ENCODE measurements at places on chromosomes 3 and 15.

GRCh38 chr15:66108483-66109265 lies 144.9 kb downstream of the MEGF11 start:
- DNase-seq: no peak

DNA sequence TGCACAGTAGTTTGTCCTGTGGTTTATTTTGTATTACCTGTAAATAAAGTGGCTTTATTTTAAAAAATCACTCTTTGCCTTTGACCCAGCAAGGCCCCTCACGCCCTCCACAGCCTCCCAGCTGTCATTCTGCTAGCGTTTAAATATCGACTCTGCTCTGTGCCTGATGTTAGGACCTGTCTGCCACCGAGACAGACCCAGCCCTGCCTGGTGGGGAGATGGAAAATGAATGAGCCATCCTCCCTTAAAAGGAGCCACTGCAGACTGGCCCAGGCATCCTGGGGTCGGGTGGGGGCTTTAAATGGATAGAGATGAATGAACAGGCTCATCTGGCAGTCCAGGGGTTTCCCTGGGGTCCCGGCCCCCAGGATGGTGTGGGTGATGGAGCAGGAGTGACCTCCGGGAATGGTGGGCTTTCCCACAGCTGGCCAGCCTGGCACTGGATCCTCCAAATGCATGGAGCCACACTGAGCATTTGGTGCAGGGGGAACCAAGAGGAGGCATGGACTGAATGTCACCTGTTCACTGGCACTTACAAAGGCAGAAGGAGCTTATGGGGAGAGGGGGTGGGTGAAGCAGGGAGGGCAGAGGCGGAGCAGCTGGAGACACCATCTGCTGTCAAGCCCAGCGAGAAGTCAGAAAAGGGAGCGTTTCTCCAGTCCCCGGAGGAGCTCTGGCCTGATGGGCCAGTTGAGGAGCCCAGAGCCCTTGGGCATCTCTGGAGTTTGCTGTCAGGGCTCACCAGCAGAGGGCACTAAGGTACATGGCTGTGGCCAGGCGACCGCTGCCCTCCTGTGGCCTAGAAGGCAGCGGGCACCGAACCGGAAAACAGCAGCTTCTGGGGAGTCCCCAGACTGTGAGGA lies 11.9 kb downstream of the GRM2 start:
- DNase-seq: peak; percentile 48

DNA sequence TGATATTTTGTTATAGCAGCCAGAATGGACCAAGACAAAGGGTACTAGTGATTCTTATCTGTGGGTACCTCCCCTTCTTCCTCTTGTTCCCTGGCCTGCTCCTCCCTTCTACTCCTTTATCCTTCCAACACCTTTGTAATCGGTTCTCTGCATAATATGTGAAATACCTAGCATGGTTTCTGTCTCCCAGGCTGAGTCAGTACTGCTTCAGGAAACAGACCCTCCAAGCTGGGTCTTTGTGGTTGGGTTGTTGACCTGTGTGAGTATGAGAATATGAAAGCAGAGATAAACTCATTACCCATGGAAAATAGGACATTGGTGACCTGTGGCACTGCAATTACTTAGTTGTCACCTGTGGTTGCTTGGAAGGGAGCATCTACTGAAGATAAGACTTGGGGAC lies 69.3 kb upstream of the KLF13 start:
- no peak for DNase-seq

GRCh38 chr3:175477651-175478224 lies 618.6 kb downstream of the NAALADL2 start:
- no peak for DNase-seq

DNA sequence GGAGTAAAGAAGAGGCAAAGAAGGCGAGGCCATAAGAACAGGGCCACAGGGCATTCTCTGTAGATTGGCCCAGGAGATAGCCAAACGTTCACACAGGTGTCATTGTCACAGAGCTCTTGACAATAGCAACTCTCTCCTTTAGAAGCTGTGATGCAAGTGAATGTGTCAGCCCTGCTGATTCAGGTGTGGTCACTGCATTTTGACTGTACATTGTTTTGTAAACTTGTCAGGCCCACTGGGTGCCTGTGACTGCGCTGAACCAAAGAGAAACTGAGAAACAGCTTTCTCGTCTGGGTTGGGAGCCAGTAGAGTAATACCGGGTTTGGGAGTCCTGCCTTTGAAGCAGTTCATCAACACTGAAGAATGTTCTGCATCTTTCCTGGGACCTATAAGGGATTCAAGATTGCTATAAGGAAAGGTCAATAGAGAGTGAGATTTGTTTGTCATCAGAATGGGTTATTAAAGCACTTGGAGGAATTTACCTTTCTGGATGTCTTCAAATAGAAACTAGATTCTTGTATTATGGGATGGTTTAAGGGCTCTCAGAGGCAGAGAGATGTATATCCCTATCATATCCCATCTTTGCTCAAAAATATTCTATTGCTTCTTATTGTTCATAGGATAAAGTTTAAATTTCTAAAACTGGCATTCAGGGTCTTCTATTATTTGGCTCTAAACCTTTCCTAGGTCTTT lies 45.4 kb downstream of the TMEM45A start:
- DNase-seq: no peak

DNA sequence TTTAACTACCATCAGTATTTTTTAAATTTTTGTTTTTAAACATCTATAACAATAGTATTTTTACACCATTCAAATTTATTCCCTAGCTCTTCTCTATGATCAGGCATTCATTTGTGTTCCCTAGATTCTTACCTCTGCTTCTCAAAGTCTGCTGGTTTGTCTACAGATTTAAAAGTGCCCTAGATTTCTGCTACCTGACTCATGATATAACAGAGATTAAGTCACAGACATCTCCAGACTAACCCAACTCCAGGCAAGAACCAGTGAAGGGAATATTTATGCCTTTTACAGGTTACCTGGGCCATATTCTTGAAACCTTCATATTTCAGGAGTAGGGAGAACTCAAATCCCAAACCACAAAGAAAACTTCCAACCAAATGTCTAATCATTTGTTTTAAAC lies 38.8 kb downstream of the ADAM10 start:
- DNase-seq: no peak
